ENCODE measurements at places on chromosomes 4 and X. TPM values are rescaled to one million over a fixed set of nuclear protein-coding genes. Genes with fewer than 3 reads are reported as not detected.

PCDH10 gene
- 0.33 TPM for total RNA-seq

GRCh38 chr4:5084911-5085475, 33.7 kb downstream of the STK32B start:
- no peaks in the 10 kb centered on the region for H3K4me1 ChIP-seq
- no peaks in the 10 kb centered on the region for H3K36me3 ChIP-seq
- no peak overlapping the region for H3K4me3 ChIP-seq

SUPT20HL1 gene
- not detected for total RNA-seq

GRCh38 chr4:1112821-1113182, 562 bp downstream of the RNF212 start:
- H3K4me3 ChIP-seq, result peak overlapping the region; percentile 69
- H3K4me1 ChIP-seq, result no peaks in the 10 kb centered on the region
- no peak overlapping the region for H3K27ac ChIP-seq
- H3K27me3 ChIP-seq, result peaks cover 3% of the 10 kb centered on the region

GRCh38 chrX:83829874-83830273, 31.1 kb upstream of the CYLC1 start:
- no peak for DNase-seq
- H3K36me3 ChIP-seq, result peaks cover 4% of the 10 kb centered on the region
- peaks cover 14% of the 10 kb centered on the region for H3K27me3 ChIP-seq
- H3K27ac ChIP-seq, result no peak overlapping the region
